ENCODE measurements at places on chromosomes 6 and 20.
A peak's percentile ranks its signal among the peaks of the same experiment; 100 is the strongest.

DNA sequence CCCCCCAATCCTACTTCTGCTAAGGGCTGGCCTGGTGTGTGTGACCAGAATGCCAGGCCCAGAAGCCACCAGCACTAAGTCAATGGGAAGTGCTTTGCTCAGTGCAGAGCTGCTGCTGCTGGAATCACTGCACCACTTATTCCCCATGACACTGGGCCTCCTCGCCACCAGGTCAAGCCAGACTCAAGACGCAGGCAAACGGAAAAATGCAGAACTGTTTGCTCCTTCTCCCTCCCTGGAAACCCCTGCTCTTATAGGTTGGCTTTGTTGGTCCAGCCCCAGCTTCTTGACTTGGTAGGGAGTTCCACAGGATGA is 121.9 kb downstream of the PHACTR3 start:
- H3K4me1 ChIP-seq: no peaks in the 10 kb centered on the region
- no peak overlapping the region for H3K4me3 ChIP-seq
- H3K36me3 ChIP-seq: no peaks in the 10 kb centered on the region
- no peaks in the 10 kb centered on the region for H3K27me3 ChIP-seq

GRCh38 chr6:135226537-135226936 is 45.4 kb downstream of the MYB start:
- no peak overlapping the region for H3K27ac ChIP-seq
- H3K27me3 ChIP-seq: no peaks in the 10 kb centered on the region
- DNase-seq: no peak
- no peaks in the 10 kb centered on the region for H3K4me1 ChIP-seq
- H3K4me3 ChIP-seq: no peak overlapping the region

GRCh38 chr20:40286975-40287531 is 402.0 kb downstream of the MAFB start:
- no peak overlapping the region for H3K27ac ChIP-seq
- H3K27me3 ChIP-seq: no peaks in the 10 kb centered on the region
- no peak overlapping the region for H3K4me3 ChIP-seq

- no peak overlapping the region for H3K27ac ChIP-seq
- H3K4me3 ChIP-seq: no peak overlapping the region
These were observed 23.0 kb downstream of the CEP57L1 start for GRCh38 chr6:109118337-109118736.

- no peak for DNase-seq
- no peak overlapping the region for H3K4me3 ChIP-seq
- no peaks in the 10 kb centered on the region for H3K27me3 ChIP-seq
- H3K27ac ChIP-seq: no peak overlapping the region
These were observed 7.1 kb upstream of the SLC22A7 start for GRCh38 chr6:43290905-43291355.

GRCh38 chr6:5084781-5085647 is at the start of gene PPP1R3G:
Gene PPP1R3G (plus strand): TSS chr6:5085341. CDS start chr6:5085486, 145 bp downstream.
- DNase-seq: peak; percentile 52
- H3K36me3 ChIP-seq: no peaks in the 10 kb centered on the region
- H3K4me3 ChIP-seq: peak within 1 kb of the TSS; percentile 49
- no peaks in the 10 kb centered on the region for H3K27me3 ChIP-seq
- H3K27ac ChIP-seq: peak within 1 kb of the TSS; percentile 70

Data from testis (tissue), 5 donors.